ENCODE measurements at places on chromosomes 1 and 21.

DNA sequence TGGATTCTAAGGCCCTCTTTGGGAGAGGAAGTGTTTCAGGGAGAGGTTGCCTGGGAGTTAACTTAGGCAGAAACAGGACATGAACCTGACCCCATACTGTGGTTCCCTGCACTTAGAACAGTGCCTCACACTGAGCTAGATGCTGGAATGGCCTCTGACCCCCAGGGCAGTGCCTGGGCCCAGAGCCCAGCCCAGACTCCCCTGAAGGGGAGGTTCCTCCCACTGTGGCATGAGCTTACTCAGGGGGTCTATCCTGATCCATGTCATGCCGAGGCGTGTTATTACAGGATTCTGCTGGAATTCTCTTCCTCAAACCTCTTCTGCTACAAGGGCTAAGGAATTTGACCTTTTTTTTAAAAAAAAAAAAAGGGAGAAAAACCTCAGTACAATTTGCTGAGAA lies 72.2 kb downstream of the MRPL37 start:
- no peak for DNase-seq

GRCh38 chr1:36890776-36891175 lies 143.5 kb downstream of the GRIK3 start:
- no peak for DNase-seq

- DNase-seq, result no peak
Measured at GRCh38 chr1:174191349-174191862, 32.1 kb downstream of the RABGAP1L start.

- peak; percentile 17 for DNase-seq
Measured at GRCh38 chr1:236281198-236281653, 532 bp downstream of the ERO1B start.

- no peak for DNase-seq
Measured at GRCh38 chr1:33706634-33707255, 157.1 kb upstream of the HMGB4 start.

DNA sequence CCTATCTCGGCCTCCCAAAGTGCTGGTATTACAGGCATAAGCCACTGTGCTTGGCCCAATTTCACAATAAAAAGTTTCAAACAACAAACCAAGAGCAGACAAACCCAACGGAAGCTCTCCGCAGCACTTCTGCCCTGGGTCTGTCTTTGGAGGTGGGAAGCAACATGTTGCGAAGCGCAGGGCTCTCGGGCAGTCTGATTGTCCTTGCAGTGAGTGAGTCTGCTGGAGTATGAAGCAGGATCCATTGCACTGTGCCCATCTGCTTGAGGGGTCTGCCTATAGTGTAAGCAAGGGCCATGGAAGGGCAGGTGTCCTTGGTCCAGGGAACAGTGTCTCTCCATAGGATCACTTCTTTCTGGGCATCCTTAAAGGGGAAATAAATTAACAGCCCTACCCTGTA lies 14.6 kb upstream of the PARP1 start:
- no peak for DNase-seq

DNA sequence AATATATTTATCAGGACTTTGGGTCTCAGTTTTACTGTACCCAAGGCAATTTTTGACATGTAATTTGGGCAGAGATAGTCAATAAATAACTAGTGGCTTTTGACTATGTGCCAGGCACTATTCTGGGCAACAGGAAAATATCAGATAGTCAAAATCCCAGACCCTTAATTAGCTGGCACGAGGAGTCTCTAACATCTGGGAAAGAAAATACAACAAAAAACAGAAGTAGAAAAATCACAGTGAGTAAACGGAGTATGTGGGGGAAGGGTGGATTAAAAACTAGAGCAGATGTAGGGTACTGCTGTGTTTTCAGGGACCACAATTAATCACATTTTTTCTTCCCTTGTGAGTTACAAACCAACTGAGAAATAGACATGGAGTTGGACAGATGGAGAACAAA lies 217.8 kb downstream of the NCAM2 start:
- no peak for DNase-seq

- no peak for DNase-seq
Measured at GRCh38 chr1:69794831-69795230, 227.1 kb downstream of the LRRC7 start.

GRCh38 chr1:87115317-87115890 lies 201.0 kb downstream of the HS2ST1 start:
- DNase-seq, result no peak

GRCh38 chr1:229024528-229025130 lies 246.3 kb upstream of the RAB4A start:
- peak; percentile 18 for DNase-seq

GRCh38 chr1:36321119-36321951 lies 2.1 kb downstream of the EVA1B start:
- DNase-seq, result no peak

- no peak for DNase-seq
Measured at GRCh38 chr1:59528900-59529299, 232.0 kb downstream of the FGGY start.

DNA sequence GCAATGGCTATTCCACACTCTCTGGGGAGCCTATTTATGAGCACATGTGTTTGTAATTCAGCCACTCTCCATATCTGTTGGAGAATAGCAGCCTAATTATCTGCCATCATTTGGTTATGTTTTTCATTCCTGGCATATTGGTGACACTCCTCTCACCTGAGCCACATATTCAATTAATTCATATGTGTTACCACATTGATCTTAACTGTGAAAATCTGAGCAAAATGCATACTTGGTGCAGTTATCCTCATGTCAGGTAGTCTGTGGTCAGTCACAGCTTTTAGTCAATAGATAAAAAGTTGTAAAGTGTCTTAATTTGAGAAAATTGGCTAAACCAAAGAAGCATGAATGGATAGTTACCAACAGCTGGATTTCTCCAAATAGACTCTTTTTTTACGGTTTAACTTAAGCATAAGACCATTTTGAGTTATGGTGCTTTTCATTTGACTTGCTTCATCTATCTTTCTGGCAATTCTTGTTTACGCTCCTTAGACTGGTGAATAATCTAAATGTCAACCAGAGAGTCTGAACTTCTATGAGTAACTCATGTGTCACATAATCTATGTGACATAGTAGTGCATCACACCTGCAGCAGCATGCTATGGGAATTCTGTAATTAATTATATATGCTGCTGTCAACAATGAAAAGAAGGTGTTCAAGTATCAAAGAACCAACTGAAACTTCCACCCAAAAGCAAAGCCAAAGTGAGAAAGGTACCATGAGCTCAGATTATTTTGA lies 187.7 kb upstream of the SGIP1 start:
- DNase-seq, result no peak

DNA sequence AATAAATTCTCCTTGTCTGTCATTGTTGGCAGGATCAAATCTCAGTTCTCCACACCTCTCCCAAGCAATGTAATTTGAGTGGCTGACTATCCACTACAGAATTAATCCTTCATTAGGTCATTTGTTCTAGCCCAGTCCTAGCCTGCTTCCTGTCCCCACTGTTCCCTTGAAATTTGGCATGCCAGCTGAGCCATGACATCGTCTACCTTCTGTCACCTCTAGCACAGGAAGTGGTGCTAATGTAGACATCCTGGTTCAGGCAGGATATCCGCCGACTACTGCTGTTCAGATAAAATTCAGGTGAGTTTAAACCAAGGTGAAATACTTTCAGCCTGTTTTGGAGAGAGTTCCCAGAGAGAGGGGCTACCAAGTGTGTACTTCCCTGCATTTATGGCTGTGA lies 5.9 kb downstream of the CHRM3 start:
- no peak for DNase-seq

DNA sequence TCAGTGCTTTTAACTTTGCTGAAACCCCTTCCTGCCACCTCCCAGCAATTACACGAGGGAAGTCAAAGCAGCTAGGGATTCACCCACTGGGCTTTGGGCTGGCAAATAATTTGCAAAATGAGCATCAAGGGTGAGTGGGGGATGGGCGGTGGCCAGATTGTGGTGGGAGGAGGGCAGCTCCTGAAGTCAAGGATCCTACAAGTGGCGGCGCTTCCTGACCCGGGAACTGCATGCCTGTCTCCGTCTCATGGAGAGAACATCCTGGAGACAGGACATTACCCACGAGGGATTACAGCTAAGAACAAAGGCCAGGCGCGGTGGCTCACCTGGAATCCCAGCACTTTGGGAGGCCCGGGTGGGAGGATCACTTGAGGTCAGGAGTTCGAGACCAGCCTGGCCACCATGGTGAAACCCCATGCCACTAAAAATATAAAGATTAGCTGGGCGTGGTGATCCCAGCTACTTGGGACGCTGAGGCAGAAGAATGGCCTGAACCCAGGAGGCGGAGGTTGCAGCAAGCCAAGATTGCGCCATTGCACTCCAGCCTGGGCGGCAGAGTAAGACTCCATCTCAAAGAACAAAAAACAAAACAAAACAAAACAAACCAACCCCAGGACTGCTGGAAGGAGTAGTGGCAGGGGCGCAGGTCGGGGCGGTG lies 12.9 kb downstream of the TTC34 start:
- DNase-seq, result no peak

DNA sequence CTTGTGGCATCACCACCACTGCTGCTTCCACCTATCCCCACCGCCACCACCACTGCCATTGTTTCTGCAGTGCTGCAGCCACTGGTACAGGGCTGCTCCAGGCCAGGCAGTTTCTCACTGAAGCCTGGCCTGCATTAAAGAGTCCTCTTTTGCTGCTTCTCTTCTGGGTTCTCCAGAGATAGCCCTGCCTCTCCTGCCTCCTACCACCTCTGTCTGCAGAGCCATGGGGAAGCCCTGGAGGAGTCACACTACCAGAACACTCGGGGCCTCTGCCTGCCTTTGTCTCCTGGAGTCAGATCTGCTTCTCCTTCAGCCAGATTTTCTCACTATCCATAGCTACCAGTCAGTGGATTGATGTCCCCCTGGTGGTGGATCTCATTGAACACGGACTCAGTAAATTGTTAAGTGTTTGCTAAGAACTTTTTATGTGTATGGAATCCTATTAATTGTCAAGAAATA lies 37.7 kb upstream of the DDAH1 start:
- peak; percentile 4 for DNase-seq

DNA sequence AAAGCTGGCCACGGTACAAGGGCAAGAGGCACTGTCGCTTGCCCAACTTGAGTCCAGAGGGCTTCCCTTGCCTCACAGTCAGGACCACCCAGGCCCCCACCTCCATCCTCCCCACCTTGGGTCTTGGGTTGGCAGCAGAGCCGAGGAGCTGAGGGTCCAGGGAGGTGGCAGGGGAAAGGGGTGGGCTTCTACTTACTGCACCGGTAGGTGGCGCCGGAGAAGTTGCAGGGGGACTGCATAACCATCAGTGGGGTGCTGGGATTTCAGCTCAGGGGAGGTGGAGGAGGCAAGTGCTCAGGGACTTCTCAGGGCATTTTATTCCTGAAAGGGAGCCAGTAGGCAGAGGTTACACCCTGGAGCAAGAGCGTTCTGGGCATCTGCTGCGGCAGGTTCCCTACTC lies 44.0 kb downstream of the TRIM62 start:
- DNase-seq, result no peak

GRCh38 chr1:156082309-156083091 lies at the start of gene MEX3A:
TSS of gene MEX3A (minus strand) at chr1:156082465. CDS start at chr1:156081998, 467 bp downstream.
- peak; percentile 81 for DNase-seq

GRCh38 chr1:198892065-198892464 lies 253.2 kb downstream of the PTPRC start:
- DNase-seq, result no peak

DNA sequence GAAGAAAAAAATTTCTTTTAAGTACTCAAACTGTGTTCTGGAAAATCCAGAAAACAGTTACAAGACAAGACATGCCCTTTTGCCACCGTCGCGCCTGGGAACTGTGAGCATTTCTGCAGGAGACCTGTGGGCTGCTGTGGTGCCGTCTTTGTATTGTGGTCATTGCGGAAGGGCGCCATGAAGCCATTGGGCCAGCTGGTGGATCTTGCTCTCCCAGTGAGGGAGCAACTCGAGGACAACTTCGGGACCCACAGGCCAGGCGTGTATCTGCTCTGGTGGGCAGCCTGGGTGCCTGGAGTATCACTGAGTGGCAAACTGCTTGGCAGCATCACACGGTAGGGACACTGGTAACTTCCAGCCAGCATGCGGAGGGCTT lies 3.8 kb upstream of the THEMIS2 start:
- DNase-seq, result no peak

- DNase-seq, result no peak
Measured at GRCh38 chr1:87334351-87335174, 5.9 kb downstream of the LMO4 start.
